Putamen (tissue), 1 donor: ENCODE measurements at places on chromosomes 7 and 10.

DNA sequence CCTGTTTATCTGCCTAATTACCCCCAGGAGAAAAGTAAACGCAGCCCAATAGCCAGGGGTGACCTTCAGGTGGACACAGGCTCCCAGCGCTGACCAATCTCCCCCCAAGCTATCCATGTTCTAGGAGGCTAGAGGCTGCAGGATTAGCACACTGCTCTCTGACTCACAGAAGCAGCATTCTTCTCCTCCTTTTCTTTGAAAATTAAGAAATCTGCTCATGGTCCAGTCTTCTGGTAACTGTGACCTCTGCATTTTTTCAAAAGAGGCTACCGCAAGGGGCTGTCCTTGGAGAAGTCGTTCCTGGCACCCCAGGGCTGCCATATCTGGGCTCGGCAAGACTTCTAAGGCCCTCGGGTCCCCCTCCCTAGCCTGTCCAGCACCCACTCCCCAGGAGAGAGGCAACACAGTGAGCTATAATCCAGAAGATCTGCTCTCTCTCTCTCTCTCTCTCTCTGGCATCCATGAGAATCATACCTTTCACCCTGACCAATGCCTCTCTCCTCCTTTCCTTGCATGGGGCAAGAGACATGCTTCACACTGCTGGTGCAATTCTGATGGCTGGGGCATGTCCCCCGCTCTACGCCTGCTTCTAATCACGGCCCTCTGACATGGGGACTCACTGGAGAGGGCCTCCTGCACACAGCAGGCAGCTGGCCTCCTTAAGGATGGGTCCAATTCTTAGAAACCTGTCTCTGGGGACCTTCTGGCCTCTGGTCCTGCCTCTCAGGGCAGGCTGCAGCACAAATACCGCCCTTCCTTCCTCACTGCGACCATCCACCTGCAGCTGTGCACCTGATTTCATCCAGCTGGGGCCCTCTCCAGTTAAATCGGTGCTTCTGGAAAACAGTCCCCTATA, 27.3 kb downstream of the ANXA11 start:
- no peak for DNase-seq

- DNase-seq = peak; percentile 58
Measured at GRCh38 chr7:101882595-101883564, 65.5 kb downstream of the CUX1 start.

GRCh38 chr7:27735165-27735564, 4.8 kb upstream of the TAX1BP1 start:
- no peak for DNase-seq

GRCh38 chr10:78619115-78619851, 449.5 kb upstream of the ZMIZ1 start:
- no peak for DNase-seq

- DNase-seq = no peak
Measured at GRCh38 chr10:14826076-14826829, 11.6 kb downstream of the CDNF start.

DNA sequence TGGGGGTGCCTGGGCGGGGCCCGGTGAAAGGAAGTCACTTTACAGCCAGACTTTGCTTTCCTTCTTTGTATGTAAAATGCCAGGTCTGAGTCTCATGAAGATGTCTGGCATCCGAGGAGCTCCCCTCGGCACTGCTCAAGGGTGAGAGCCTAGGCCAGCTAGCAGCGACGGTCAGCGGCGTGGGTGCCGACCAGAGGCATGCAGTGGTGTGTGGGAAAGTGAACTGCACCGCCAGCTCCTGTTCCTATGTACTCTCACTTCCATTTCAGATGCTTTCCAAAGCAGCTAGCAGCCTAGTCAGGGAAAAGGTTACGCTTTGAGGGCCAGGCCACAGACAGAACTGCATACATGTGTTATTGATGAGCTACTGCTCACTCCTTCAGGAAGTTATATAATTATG, 172.8 kb downstream of the ZMYND11 start:
- no peak for DNase-seq

GRCh38 chr10:75540357-75540966, 109.0 kb downstream of the LRMDA start:
- DNase-seq = no peak

DNA sequence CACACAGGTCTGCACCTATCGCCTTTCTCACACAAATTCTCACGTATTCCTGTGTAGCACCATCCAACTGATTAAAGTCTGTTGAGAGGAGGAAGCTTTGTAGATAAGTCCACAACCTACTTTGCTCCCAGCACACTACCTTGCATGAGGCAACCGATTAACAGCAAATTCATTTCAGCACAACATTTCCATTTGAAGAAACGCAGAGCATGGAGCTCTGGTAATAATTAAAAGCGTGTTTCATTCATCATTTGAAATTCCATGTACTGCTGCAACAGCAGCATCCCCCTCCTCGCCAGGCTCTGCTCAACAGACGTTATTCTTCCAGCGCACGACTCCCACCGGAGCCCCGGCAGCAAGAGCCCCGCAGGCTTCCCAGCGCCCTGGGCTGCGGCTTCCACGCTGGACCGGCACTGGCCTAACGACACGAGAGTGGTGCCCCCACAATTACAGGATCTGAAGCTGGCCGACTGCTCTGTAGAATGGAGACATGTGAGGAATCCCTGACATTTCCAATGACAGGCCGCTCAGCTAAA, 118.8 kb downstream of the DIP2C start:
- no peak for DNase-seq

DNA sequence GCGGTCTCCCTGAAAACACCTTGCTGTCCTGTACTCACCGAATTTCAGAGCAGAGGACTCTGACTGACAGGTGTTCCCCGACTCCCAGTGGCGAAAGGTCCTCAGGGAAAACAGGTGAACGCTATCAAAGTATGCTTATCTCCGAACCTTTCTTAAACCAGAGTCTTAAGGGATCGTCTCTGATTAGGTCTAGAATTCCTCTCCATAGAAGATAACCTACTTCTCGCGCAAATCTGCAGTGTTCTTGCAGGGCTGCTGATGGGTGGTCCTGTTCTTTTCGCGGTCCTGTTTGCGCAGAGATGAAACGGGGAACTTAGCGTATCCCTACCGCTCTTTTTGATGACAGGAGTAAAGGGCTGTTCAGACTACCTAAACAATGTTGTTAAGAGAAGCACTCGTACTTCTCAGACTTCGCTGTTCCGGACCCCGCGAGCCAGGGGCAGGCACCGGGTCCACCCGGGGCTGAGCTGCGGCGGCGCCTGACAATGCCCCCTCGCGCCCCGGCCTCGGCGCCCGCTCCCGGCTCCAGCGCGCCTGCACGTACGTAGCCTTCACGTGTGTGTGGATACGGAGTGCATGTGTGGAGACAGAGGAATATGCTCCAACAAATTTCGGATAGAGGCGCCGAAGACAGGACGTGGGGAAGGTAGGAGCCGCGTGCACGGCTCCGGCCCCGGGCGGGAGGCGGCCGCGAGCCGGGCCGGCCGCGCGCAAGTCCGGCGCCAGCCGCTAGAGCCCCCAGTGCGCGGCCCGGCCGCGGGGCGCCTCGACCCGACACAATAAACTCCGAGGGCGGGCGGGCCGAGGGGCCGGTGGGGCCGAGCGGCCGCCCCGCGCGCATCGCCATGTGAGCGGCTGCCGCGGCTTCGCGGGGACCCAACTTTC, 766 bp upstream of the ZMYND11 start:
- peak; percentile 36 for DNase-seq

DNA sequence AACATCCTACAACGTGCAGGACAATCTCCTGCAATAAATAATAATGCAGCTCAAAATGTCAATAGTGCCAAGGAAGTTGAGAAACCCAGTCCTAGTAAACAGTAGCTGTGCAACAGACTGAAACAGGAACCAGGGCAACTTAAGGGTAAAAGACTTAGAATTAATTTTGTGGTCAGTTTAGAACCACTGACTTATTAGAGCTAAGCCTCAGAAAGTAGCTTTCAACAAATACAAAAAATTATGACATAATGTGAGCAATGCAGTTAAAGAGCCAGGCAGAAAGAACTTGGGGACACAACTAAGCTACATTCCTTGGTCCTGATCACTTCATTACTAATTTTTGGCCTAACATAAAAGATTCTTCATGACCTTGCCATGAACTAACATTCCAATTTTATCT, 195.4 kb downstream of the MACC1 start:
- no peak for DNase-seq

GRCh38 chr10:87589645-87590051, 70.0 kb upstream of the PAPSS2 start:
- DNase-seq = no peak

DNA sequence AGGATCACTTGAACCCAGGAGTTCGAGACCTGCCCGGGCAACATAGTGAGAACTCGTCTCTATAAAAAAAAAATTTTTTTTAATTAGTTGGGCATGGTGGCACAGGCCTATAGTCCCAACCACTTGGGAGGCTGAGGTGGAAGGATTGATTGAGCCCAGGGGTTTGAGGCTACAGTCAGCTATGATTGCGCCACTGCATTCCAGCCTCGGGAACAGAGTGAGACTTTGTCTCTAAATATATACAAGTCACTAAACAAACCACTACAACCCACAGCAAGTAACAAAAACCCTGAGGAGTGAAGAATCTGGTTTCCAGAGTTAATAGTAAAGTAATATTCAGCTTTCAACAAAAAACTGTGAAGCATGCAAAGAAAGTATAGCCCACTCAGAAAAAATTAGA, 32.7 kb upstream of the HHEX start:
- no peak for DNase-seq

- DNase-seq = no peak
Measured at GRCh38 chr10:30007406-30007805, 52.0 kb downstream of the JCAD start.

GRCh38 chr10:1661859-1662437, 75.4 kb downstream of the ADARB2 start:
- DNase-seq = no peak

GRCh38 chr7:31955021-31955420, 115.2 kb downstream of the PDE1C start:
- DNase-seq = no peak

DNA sequence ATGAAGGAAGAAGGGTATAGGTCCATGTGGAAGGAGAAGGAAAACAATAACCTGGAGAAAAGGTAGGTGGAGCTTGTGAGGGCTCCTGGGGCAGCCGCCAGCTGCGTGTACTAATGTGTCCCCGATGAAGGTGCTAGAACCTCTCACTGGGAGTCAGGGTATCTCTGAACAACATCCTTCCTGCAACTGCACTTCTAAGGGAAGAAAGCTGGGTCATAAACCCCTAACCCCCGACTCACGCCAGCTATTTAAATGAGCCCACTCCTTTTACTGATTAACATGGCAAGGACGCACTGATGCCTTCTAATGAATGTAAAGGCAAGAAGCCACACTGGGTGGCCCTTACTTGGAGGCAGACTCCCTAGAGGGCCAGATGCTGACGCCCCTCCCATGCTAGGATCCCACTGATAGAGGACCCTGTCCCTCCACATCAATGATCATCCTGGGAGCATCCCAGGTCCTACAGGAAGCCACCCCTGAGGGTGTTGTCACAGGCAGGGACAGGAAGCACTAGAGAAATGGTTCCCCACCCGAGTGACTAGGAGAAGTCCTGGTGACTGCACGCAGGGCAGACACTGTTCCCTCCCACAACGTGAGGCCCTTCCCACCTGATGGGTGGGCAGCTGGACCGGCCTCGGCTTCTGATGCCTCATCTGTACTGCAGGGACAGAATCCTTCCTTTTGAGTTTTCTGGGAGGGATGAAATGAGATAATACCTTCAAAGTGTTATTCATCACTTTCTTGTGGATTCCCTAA, 20.4 kb downstream of the JCAD start:
- DNase-seq = no peak

- DNase-seq = no peak
Measured at GRCh38 chr7:2886900-2887299, 42.8 kb upstream of the GNA12 start.

- no peak for DNase-seq
Measured at GRCh38 chr10:87596351-87596750, 63.3 kb upstream of the PAPSS2 start.

- DNase-seq = no peak
Measured at GRCh38 chr10:114301951-114302710, 63.1 kb downstream of the VWA2 start.

DNA sequence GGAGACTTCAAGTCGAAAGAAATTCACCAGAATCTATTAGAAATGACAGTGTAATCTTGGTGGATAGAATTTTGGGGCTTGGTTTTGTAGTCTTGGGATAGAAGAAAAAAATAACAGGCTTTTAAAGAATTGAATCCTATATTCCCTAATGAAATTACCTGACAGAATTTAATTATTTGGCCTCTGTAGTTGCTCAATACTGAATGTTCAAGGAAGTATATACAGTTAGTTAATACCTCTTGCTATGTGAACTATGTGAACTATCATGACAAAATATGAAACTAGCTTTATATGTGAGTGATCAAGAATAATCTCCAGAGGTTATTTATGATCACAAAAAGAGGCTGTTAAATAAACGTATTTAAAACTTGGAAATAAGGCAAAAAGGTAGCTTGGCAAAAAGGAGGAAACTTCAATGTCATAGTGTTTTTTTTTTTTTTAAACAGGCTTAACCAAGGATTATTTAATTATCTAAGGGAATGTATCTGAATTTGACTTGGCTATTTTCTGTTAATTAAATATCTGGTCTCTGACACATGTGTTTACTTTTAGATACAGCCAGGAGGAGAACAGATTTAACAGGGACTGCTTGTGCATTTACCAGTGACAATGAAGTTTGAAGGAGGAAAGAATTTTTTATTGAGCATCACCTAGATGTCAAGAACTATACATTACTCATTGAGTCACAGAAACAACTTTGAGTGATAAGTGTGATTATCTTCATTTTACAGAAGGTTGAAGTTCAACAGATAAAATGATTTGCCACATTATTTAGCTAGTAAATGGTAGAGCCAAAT, 11.5 kb upstream of the CASD1 start:
- DNase-seq = no peak

DNA sequence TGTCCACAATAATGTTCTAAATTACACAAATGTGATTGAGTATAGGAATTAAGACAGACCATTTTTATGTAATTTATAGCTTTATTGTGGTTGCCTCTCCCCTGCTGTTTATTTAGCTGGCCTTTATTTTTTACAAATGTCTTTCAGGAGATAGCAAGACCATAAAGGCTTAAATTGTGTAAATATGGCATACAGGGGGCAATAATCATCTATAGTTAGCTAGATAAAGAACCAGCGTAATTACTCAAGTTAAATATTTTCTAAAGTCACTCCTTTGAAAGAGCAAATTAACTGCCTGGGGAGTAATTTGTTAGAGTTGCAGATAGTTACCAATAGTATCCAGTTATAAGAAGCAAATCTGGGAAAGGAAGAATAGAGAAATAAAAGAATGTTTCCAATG, at the start of gene MALRD1:
TSS of gene MALRD1 (plus strand) at position 313 of the 400 bp plus-strand sequence. CDS start 138 bp downstream, outside the sequence.
- no peak for DNase-seq

DNA sequence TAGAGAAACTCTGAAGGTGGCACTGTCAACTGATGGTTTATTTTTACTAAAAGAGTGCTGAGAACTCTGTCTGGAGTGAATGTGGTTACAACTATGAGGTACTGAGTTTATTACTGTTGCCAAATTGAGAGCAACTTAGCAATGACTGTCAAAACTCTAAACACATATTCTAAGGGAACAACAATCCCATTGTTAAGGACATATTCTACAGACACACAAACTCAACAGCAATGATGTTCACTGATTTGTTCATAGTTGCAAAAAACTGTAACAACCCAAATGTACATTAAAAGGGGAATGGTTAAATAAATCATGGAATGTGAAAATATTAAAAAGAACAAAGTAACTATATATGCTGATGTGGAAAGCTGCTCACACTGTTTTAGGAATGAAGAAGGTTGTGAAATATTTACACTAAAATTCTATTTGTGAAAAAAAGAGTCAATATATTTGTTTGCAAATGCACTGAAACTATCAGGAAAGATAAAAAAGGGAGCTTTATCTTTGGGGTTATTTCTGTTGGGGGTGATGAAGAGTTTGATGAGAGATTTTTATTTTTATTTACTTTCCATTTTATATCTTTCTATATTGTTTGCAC, 12.9 kb downstream of the PON2 start:
- no peak for DNase-seq

GRCh38 chr10:86103391-86104101, 263.0 kb downstream of the GRID1 start:
- DNase-seq = no peak
